ENCODE measurements at places on chromosomes 3 and 15. TPM values are rescaled to one million over a fixed set of nuclear protein-coding genes. Genes with fewer than 3 reads are reported as not detected.

GRCh38 chr3:134423153-134423552 is 48.9 kb upstream of the AMOTL2 start:
- no peak overlapping the region for H3K4me3 ChIP-seq
- no peak overlapping the region for H3K27ac ChIP-seq
- no peaks in the 10 kb centered on the region for H3K4me1 ChIP-seq

- H3K27ac ChIP-seq: no peak overlapping the region
- no peak overlapping the region for H3K4me3 ChIP-seq
- DNase-seq: no peak
- H3K27me3 ChIP-seq: no peaks in the 10 kb centered on the region
- peaks cover 32% of the 10 kb centered on the region for H3K36me3 ChIP-seq
- no peaks in the 10 kb centered on the region for H3K4me1 ChIP-seq
These were observed 42.8 kb downstream of the SEMA3G start for GRCh38 chr3:52402101-52402521.

Gene RLBP1
- total RNA-seq: not detected

- H3K36me3 ChIP-seq: no peaks in the 10 kb centered on the region
- peak; percentile 56 for DNase-seq
- no peaks in the 10 kb centered on the region for H3K27me3 ChIP-seq
- H3K4me3 ChIP-seq: no peak overlapping the region
- no peaks in the 10 kb centered on the region for H3K4me1 ChIP-seq
- H3K27ac ChIP-seq: no peak overlapping the region
These were observed 110.0 kb downstream of the AQP9 start for GRCh38 chr15:58247855-58248842.
